Uterus (tissue), 4 donors: ENCODE measurements at places on chromosomes 3 and 15. TPM values are rescaled to one million over a fixed set of nuclear protein-coding genes. Genes with fewer than 3 reads are reported as not detected.

Gene TTLL13
- 0.41 TPM for total RNA-seq

Gene HES1
- 33.4 TPM for total RNA-seq

Gene MFSD1
- 152 TPM for total RNA-seq

Gene SNTN
- 0.30 TPM for total RNA-seq

Gene SLC12A8
- 4.7 TPM for total RNA-seq

Gene OIP5
- total RNA-seq: 11.0 TPM

Gene DPH3
- total RNA-seq: 18.2 TPM

Gene SKOR1
- total RNA-seq: not detected

Gene LCTL
- not detected for total RNA-seq

Gene SETD5
- 198 TPM for total RNA-seq

Gene PRSS50
- 0.21 TPM for total RNA-seq

Gene PLXNA1
- total RNA-seq: 10.9 TPM

Gene AP3B2
- 1.9 TPM for total RNA-seq

Gene BLM
- 0.51 TPM for total RNA-seq

Gene LSAMP
- total RNA-seq: 25.8 TPM

Gene CFAP92
- total RNA-seq: 2.1 TPM

Gene CCDC51
- total RNA-seq: 5.3 TPM

Gene GOLGA6B
- not detected for total RNA-seq

Gene ZNF80
- not detected for total RNA-seq

Gene EHHADH
- 2.6 TPM for total RNA-seq

Gene TOPAZ1
- total RNA-seq: 0.28 TPM

Gene NRROS
- total RNA-seq: 6.5 TPM

Gene SEMA6D
- total RNA-seq: 4.6 TPM

Gene APBA2
- total RNA-seq: 2.3 TPM

Gene LRRC31
- total RNA-seq: not detected

Gene SELENOS
- 90.0 TPM for total RNA-seq

Gene HHLA2
- total RNA-seq: 1.0 TPM

Gene RASGRF1
- total RNA-seq: 1.8 TPM

Gene CD80
- total RNA-seq: 1.1 TPM

Gene UBL7
- 35.7 TPM for total RNA-seq

Gene EFCAB12
- 0.76 TPM for total RNA-seq

Gene CCR8
- not detected for total RNA-seq

Gene GHSR
- not detected for total RNA-seq

Gene CCR9
- 0.14 TPM for total RNA-seq

Gene DPPA2
- not detected for total RNA-seq

Gene KNL1
- total RNA-seq: not detected

Gene AKAP13
- 293 TPM for total RNA-seq

Gene AGBL1
- not detected for total RNA-seq

Gene SAMMSON
- total RNA-seq: not detected

Gene CSPG5
- total RNA-seq: not detected

Gene CHCHD4
- 7.9 TPM for total RNA-seq

Gene SLC15A2
- 2.3 TPM for total RNA-seq

Gene CAMP
- 3.1 TPM for total RNA-seq

Gene RASSF1
- 47.1 TPM for total RNA-seq

Gene ACKR2
- total RNA-seq: 6.2 TPM

Gene GPR27
- total RNA-seq: 3.8 TPM

Gene TRH
- total RNA-seq: 0.37 TPM

Gene CNTN4
- total RNA-seq: 2.6 TPM

Gene RTP3
- not detected for total RNA-seq

Gene UPK1B
- not detected for total RNA-seq
